NK-92 treated with Interleukin-12 subunit alpha and Interleukin-12 subunit beta, amount 100 ng/mL, for 24 hours (cell line): ENCODE measurements at places on chromosomes 3 and 15.

DNA sequence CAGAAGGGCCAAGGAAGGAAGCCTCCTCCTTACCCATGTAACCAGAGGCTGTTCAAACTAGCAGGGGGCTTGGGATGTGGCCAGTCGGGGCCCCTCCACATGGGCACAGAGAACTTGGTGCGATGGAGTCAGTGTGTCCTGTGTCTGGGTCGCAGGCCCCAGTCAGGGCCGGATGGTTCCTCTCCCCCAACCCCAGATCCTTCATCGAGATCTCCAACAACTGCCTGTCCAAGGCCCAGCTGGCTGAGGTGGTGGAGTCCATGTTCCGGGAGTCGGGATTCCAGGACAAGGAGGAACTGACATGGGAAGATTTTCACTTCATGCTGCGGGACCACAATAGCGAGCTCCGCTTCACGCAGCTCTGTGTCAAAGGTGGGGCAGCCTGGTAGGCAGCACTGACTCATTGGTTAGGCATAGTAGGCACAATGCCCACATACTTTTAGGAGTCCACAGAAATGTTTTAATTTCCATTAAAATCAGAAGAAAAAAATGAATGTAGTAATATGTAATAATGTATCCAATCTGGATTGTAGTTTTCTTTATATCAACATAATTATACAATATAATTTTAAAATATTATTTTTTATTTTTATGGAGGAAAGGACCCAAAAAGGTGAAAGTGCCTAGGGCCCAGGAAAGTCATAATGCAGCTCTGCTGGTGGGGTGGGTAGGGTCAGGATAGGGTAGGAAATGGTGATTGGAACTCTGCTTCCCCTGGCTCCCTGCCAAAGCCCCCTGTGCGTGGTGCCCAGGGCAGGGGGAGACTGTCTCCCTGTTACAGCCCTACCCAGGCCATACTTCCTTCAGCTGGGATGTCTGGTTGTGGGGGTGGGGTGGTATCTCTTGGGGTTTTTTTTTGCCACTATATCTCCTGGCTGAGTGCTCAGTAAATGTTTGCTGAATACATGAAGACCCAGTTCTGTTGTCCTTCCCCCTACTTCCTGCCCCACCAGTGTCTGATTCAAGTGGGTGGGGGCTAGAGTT lies 18.6 kb downstream of the DUOX1 start:
- no peak for DNase-seq

DNA sequence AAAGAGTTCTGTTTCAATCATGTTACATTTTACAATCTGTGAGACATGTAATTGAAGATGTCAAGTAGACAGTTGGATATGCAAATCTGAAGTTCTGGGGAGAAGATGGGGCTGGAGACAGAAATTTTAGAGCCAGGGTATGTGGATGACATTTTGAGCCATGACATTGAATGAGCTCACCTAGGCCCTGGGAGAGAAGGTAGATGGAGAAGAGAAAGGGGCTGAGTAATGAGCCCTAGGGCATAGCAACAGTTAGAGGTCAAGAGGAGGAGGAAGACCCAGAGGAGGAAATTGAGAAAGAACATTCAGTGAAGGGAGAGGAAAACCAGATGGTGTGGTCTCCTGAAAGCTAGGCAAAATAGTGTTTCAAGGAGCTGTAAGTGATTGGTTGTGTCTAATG lies 15.3 kb downstream of the TMEM266 start:
- DNase-seq, result no peak

GRCh38 chr3:78569804-78570203 lies 1198.0 kb downstream of the ROBO1 start:
- DNase-seq, result no peak

- DNase-seq, result no peak
Measured at GRCh38 chr3:120214176-120214575, 70.8 kb downstream of the GPR156 start.

DNA sequence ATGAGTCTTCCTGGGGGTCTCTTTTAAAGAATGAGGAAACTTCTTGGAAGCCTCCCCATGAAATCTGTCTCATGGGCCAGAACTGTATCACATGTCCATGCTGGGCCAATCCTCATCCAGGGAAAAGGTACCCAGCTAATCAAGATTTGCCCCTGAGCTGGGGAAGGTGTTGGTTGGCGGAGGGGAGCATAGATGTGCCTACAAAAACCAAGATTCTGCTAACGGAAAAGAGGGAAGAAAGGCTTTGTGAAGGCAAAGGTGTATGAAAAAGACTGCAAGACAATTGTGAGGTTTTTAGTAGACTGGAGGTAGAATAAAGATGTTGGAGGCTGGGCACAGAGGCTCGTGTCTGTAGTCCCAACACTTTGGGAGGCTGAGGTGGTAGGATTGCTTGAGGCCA lies 18.5 kb upstream of the BLM start:
- no peak for DNase-seq
